A375 (cell line): ENCODE measurements at places on chromosomes 5 and 9. TPM values are rescaled to one million over a fixed set of nuclear protein-coding genes. Genes with fewer than 3 reads are reported as not detected.

Gene IFNA2
- not detected in 2 replicates for total RNA-seq

Gene FABP6
- 14.7 and 18.0 TPM in 2 replicates for total RNA-seq

Gene CCDC187
- under 0.01 TPM in 1 of 2 replicates, not detected in the other for total RNA-seq

Gene IFT74
- total RNA-seq: 23.2 and 26.1 TPM in 2 replicates

Gene GRM6
- not detected in 2 replicates for total RNA-seq

Gene SPEF2
- 5.5 and 7.5 TPM in 2 replicates for total RNA-seq

Gene BASP1
- total RNA-seq: 4.7 and 5.9 TPM in 2 replicates

Gene FOXI1
- not detected in 2 replicates for total RNA-seq

Gene SLC4A9
- total RNA-seq: not detected in 2 replicates

Gene PSAT1
- total RNA-seq: 253 and 290 TPM in 2 replicates

Gene ABLIM3
- 3.2 and 3.5 TPM in 2 replicates for total RNA-seq

Gene FCN1
- total RNA-seq: not detected in 2 replicates

Gene PCDHB16
- total RNA-seq: 7.7 and 7.9 TPM in 2 replicates

Gene TMEM215
- not detected in 2 replicates for total RNA-seq

Gene MZB1
- 1.4 TPM in 1 of 2 replicates, not detected in the other for total RNA-seq

Gene DAB2IP
- 9.4 and 9.5 TPM in 2 replicates for total RNA-seq

Gene SH3TC2
- total RNA-seq: 37.6 and 39.3 TPM in 2 replicates

Gene FOXD4L6
- total RNA-seq: 0.05 TPM in 1 of 2 replicates, not detected in the other

Gene TAF11L5
- not detected in 2 replicates for total RNA-seq

Gene PCDHB10
- total RNA-seq: 2.3 and 3.0 TPM in 2 replicates
